Tongue (tissue), 3 donors: ENCODE measurements at places on chromosomes 7 and 10. TPM values are rescaled to one million over a fixed set of nuclear protein-coding genes. Genes with fewer than 3 reads are reported as not detected.

GRCh38 chr7:64183126-64183742 is 23.8 kb upstream of the ZNF735 start:
- DNase-seq = no peak

DNA sequence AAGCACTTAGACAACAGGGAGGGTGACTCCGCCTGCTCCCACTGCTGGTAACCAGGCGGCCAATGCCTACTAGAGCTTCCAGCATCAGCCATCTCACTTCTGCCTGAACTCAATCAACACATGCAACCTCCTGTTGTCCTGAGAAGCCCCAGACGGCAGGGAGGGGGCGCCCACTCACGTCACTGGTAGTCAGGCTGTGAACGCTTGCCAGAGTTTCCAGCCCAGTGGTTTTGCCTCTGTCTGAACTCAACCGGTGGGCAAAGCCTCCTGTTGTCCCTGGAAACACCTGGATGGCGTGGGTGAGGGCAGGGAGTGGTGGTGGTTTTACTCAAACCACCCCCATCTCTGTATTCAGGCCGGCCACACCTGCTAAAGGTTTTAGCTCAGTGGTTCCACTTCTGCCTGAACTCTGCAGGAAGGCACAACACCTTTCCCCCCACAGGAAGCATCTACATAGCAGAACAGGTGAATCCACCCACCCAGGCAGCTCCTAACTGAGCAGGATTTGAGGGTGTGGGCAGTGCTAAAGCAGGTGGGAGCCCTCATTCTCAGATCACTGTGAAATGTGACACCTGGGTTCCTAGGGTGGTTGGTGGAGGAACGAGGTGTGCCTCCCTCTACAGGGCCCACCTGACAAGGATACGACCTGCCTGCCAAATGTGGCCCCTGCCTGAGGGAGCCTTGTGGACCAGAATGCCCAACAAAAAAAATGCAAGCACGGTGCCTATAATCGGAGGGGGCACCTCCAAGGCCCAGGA is 563.0 kb upstream of the SEMA3D start:
- no peak for DNase-seq

The OR9A4 gene
- not detected for total RNA-seq

DNA sequence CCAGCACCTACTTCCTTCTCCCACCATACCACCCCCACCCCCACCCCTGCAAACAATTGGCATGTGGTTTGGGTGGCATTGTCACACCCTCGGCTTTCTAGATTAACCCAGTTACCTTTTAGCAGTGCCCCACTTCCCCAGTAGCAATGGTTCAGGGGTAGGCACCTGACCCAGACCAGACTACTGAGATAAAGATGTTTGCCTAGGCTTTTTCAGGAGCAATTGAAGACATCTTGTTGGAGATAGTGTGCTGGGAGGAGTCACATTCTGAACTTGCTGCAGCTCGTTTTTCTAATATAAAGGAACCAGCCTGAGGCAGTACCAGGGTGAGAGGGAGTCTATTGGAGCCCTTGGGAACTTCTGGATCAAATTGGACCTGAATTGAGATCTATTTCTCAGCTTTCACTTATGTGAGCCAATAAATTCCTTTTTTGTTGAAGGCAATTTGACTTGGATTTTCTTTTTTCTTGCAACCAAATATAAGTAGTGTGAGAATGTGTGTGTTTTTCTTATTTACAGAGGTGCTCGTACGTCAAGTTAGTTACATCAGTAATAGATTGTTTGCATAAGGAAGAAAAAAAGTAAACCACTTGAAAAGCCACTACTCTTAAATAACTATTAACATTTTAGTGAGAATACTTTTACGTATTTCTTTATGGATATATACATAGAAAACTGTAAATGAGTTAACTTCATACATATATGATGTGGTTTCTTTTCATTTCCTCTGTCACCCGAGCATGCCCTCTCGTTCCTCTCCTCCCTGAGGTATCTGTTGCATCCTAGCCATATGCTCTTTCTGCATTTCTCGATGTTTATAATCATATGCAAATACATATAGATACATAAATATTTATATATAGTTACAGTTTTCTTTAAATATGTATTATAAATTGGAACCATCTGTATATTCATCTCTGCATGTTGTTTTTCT is 38.0 kb downstream of the RAB18 start:
- DNase-seq = no peak

- no peak for DNase-seq
Observed at GRCh38 chr10:79046741-79047583, 21.8 kb upstream of the ZMIZ1 start.

- peak; percentile 80 for DNase-seq
Observed at GRCh38 chr10:2978111-2978510, 89.2 kb upstream of the PFKP start.

The ENTPD7 gene
- 9.7 TPM for total RNA-seq

DNA sequence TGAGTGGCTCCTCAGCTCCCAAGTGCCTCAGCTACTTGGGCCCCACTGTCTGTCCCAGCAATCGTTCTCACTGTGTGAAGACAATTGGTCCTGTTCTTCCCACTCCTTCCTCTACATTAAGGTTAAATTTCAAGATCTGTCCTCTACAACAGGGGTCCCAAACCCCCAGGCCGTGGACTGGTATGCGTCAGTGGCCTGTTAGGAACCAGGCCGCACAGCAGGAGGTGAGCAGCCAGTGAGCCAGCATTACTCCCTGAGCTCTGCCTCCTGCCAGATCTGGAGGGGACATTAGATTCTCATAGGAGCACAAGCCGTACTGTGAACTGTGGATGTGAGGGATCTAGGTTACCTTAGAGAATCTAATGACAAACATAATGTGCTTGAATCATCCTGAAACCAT is 376.9 kb upstream of the FZD8 start:
- no peak for DNase-seq

- DNase-seq = peak; percentile 48
Observed at GRCh38 chr7:47580175-47580706, 1.7 kb downstream of the TNS3 start.

The IRF5 gene
- 1.2 TPM for total RNA-seq

- no peak for DNase-seq
Observed at GRCh38 chr7:122550545-122550944, 148.4 kb downstream of the RNF133 start.

- DNase-seq = no peak
Observed at GRCh38 chr7:143048827-143049226, 3.3 kb upstream of the OR6V1 start.

- no peak for DNase-seq
Observed at GRCh38 chr7:142012825-142013511, 17.3 kb downstream of the MGAM start.

The TLL2 gene
- total RNA-seq = 6.5 TPM

DNA sequence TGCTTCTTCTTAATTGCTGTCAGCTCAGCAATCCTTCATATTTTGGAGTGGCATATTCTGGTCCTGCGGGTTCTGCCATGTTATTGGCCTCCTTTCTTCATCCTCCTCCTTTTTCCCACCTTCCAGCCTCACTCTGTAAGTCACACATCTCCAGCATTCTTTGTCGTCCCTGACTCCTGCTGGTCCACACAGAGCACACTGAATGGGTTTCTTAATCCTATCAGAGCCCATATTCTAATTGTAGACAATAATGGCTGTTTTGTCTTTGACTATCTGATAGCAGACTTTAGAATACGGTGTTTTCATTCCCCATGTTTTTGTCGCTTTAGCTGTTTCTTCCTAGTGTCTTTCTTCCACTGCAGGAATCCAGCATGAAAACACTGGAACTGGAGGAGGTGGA is 389.6 kb downstream of the REEP3 start:
- no peak for DNase-seq

DNA sequence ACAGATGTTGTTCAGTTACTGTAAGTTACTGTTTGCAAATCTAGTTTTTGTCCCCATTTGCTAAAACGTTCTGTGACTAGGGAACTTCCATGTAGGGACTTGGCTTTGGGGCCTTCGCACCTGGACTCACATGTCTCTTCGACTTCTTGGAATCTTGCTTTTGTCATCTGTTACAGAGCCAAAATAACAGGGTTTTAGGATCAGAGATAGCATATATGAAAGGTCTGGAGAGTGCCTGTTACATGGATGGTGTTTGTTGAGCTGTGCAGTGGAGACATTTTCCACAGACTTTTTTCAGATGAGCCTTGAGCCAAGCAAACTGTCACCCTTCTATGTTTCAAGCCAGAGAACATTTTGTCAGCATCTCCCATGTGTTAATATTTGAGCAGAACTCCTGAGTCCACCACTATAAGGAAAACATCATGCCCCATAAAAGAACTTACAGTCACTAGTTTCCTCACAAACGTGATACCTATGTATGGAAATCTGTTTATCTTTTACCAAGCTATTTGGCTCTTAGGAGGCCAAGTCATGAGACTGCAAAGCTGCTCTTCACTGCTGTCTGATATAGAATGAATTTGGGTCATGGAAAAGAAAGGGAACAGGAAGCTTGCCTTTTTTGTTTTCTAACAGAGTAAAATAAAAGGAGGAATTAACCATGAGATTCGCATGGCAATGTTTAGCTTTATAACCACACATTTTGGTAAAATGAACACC is 818.6 kb upstream of the IGFBP3 start:
- DNase-seq = peak; percentile 38

DNA sequence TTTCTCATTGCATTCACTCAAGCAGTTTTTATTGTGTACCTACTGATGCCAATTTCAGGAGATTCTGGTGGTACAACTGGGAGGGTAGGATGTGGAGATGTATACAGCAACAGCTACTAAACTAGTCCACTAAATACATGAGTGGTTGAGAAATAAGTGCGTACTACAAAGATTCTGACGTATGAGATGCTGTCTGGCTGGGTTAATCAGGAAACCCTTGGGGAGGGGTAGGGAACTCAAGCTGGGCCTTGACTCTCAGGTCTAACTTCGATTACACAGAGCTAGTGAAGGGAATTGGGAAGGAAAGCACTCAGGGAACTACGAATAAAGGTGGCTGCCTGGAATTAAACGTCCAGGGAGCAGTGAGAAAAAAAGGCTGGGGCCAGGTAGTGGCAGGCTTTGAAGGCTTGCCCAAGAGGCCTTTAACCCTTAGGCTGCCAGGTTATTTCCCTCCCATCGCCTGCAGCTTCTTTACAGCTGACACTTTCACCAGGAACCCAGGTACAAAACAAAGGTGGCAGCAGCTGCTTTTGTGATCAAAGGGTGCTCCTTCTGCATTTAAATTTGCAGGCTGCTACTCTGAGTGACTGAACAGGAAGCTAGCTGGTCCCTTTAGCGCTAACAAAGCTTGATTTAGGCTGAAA is 3.2 kb downstream of the MMS19 start:
- DNase-seq = no peak

The CLRN3 gene
- total RNA-seq = not detected

The SUN3 gene
- total RNA-seq = not detected

GRCh38 chr10:119667562-119668328 is 16.6 kb downstream of the BAG3 start:
- peak; percentile 56 for DNase-seq

DNA sequence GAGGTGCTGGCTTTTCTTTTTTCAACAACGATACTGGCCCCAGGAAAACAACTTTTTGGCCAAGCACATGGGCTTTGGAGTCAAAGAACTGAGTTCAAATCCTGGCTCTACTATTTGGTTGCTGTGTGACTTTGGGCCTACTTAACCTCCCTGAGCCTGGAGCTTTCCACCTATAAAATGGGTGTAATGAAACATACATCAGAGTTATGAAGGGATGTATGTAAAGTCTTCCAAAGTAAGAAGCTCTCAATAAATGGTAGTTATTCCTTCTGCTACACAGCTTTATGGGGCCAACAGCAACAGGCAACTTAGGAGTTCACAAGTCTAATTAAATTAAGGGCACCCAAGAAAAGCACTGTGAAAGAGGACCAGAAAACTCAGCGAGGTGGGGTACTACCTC is 33.0 kb downstream of the ZNF777 start:
- no peak for DNase-seq

- DNase-seq = peak; percentile 77
Observed at GRCh38 chr7:73557397-73558257, at the start of gene BCL7B. TSS of gene BCL7B (minus strand) at chr7:73557690. CDS start at chr7:73557578, 112 bp downstream.

DNA sequence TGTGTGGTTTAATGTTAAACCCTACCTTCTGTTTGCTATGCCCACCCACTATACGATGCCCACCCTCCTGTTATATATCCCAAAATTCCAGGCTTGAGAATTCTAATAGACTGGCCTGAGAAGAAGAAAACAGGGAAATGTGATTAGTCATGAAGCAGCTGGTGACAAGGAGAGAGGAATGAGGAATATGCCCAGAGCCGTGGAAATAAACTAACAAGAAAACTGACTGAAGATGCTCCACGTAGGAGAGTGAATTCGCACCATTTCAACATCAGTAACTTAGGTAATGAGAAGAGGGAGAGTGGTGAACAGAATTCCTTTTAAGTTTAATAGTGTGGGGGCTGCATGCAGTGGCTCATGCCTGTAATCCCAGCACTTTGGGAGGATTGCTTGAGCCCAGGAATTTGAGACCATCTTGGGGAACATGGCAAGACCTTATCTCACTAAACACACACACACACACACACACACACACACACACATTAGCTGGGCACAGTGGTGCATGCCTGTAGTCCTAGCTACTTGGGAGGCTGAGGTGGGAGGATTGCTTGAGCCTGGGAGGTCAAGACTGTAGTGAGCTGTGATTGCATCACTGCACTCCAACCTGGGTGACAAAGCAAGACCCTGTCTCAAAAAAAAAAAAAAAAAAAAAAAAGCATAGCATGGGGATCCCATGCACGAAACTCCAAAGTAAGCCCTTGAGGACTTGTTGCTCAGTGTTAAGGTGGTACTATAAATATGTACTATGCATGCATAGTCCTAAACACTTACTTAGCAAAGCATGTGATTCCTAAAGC is 16.1 kb upstream of the SYPL1 start:
- no peak for DNase-seq

DNA sequence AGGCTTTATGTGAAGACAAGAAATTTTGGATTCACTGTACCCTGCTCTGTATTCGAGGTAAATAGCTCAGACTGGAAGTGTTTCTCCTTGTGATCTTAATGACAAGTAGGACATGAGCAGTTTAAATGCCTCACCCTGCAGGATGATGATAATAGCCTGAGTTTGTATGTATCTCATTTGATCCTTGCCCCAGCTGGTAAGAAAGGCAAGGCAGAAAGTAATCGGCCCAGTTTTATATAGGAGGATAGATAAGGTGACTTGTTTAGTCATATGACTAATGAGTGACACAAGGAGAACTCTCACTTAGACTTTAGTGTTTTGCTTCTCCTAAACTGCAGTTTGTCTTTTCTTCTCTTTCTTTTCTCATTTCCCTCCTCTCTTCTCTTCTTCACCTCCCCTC is 372.6 kb downstream of the PHF14 start:
- DNase-seq = no peak

The CALHM1 gene
- 0.10 TPM for total RNA-seq

The NUTM2A gene
- 2.1 TPM for total RNA-seq

DNA sequence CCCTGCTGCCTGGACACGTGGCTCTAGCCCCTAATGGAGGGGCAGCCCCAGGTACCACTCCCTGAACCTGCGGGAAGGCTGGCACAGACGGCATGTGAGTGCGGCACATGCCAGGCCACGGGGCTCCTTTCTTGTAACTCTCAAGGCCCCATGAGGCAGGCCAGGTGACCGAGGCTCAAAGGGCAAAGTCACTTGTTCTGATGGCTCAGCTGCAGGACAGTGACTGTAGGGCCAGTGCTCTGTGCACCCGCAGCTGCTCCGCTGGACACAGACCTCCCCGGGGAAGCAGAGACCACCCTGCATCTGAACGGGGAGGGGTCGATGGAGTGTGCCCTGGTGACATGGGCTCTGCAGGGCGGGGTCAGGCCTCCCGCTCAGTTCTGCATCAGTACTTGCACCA is 55.3 kb downstream of the PTPRE start:
- DNase-seq = no peak

GRCh38 chr7:152660021-152660420 is 15.9 kb downstream of the XRCC2 start:
- DNase-seq = no peak
